ENCODE measurements at places on chromosomes 1 and 21.
A peak's percentile ranks its signal among the peaks of the same experiment; 100 is the strongest.

GRCh38 chr1:58805716-58806571 is 22.1 kb upstream of the JUN start:
- DNase-seq = no peak

DNA sequence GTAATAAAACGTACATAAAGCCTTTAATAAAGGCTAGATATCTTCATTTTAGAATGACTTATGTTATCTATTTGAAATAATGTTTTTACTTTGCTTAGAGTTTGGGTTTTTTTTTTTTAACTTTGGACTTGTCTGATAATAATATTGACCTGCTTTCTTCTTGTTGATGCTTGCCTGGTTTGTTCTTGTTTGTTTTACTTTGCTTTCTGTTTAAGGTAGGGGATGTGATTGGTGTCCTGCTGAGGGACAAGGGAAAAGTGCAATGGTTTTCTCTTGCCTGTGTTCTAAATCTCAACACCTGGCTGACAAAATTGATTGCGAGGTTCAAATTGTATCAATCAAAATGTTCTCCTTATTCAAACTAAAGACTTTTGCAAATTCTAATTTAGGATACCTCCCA is 2.2 kb upstream of the FH start:
- DNase-seq = no peak

DNA sequence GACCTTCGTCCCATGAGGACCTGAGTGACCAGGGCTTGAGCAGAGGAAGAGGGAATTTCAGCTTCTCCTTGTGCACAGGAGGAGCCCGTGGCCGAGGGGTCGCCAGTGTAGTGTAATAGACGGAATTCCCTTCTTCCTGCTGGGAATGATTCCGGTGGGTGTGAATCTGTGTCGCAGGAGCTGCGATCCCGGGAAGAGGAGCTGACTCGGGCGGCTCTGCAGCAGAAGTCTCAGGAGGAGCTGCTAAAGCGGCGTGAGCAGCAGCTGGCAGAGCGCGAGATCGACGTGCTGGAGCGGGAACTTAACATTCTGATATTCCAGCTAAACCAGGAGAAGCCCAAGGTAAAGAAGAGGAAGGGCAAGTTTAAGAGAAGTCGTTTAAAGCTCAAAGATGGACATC is 34.4 kb downstream of the MAP3K21 start:
- peak; percentile 1 for DNase-seq

GRCh38 chr1:87030740-87031690 is 116.6 kb downstream of the HS2ST1 start:
- no peak for DNase-seq

DNA sequence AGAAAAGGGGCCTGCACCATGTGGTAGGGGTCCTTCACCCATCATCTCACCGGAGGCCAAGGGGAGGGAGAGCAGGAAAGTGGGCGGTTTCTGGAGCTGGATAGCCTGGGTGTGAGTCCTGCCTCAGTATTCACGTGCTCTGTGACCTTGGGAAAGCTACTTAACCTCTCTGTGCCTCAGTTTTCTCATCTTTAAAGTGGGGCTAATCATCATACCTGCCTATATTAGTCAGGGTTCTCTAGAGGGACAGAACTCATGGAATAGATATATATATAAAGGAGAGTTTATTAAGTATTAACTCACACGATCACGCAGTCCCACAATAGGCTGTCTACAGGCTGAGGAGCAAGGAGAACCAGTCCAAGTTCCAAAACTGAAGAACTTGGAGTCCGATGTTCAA is 78.7 kb downstream of the FBXO2 start:
- no peak for DNase-seq

DNA sequence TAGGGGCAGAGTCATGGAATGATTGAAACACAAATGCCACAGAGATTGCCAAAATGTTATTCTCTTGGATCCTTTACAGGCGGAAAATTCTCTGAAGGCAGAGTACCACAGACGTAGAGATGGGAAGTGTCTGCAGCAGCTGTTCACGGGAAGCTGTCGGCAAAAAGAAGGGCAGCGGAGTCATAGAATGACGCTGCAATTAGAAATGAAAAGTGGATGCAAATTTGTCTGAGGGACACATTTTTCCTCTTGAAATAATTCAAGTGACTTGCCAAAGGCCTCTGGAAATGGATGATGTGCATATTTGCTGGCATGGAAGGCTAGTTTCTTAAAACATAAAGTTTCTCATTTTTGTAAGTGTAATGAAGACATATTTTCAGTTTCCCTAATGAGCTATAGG is 77.5 kb upstream of the PLD5 start:
- no peak for DNase-seq

GRCh38 chr1:220873868-220874655 is 5.2 kb upstream of the HLX start:
- DNase-seq = peak; percentile 63

- DNase-seq = no peak
Observed at GRCh38 chr1:58992643-58993042, 208.8 kb upstream of the JUN start.

GRCh38 chr1:25622531-25622930 is 5.9 kb downstream of the MAN1C1 start:
- no peak for DNase-seq

- no peak for DNase-seq
Observed at GRCh38 chr1:247115545-247115944, 11.4 kb upstream of the ZNF669 start.

GRCh38 chr1:36565576-36566501 is 83.1 kb upstream of the CSF3R start:
- DNase-seq = no peak

GRCh38 chr1:103441342-103441741 is 84.2 kb upstream of the RNPC3 start:
- no peak for DNase-seq

DNA sequence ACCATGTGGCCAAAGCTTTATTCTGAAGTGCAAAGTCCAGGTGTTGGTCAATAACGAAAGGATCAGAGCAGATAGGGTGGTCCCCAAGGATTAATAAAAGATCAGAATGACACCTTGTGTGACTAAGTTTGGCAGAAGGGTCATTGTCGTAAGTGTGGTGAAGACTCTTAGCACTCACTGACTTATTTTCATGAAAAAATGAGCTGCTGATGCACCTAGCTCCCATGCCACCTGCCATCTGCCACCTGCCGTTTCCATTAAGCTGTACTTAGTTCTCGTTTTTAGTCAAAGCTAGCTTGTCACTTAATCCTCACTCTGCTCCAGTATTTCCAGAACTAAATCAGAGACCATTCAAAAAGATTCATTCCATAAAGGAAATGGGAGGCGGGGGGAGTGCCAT is 112.6 kb downstream of the SEC16B start:
- DNase-seq = no peak

DNA sequence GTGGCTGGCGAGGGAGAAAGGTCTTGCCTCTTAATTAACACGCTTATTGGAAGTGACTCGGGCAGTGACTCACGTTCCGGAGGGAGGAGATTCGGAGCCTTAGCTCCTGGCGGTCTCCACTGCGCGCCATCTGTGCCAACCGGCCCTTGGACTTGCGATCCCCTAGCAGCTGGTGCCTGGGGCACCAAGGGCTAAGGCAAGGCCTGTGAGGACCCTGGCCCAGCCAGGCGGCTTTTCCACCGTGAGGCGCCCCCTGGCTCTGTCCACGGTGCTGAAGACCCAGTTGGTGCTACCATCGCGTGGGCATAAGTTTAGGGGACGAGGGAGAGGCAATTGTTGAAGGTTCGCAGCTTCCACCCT is 1.3 kb upstream of the SYT6 start:
- DNase-seq = peak; percentile 32

GRCh38 chr1:229027622-229028182 is 243.2 kb upstream of the RAB4A start:
- DNase-seq = no peak

DNA sequence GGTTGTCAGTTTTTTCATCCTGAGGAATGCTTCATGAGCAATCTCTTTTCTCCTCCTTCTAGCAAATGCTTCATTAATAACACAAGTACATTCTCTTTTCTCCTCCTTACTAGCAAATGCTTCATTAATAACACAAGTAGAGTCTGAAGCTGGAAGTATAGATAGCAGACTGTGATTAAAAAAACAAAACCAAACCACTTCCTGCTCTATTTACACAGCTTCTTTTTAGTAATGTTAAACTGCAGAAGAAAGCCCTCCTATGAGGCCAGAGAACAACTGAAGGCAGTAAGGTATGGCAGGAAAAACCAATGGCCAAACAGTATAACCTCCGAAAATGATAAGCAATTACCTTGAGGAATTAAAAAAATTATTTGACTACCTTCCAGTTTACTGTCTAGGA is 90.1 kb downstream of the ZSWIM5 start:
- DNase-seq = no peak

DNA sequence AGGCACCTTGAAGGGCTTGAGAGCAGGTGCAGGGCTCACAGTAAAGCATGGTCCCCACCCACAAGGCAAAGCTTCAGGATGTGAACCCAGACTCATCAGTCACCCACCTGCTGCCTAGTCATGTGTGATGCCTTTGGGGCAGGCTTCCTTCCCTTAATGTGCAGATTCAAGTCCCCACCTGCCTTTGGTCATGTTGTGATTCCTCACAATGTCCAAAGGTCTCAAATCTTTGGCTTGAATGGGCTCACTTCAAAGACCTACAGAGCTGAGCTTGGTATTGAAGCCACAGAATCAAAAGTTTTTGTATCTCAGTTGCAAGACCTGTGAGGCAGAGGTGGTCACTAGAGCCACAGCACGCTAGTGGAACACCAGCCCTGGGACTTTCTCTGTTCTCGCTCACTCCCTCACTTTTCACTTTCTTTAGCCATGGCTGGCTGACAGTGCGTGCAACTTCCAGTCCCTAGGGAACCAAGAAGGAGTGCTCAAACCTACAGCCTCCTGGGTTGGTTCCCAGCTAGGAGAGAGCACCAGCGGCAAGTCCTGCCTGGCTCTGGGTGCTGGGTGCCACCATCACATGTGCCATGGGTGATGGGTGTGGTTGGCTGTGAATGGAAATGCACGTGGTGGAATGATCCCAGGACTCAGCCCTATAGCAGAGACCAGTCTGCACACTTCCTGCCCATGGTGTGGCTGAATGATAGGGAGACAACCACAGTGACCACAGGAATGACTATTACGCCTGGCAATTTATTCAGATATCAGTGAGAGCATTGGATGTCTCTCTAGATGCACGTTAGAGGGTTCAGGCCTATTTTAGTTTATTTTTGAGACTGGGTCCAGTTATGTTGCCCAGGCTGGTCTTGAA is 26.4 kb upstream of the CLIC6 start:
- peak; percentile 49 for DNase-seq

DNA sequence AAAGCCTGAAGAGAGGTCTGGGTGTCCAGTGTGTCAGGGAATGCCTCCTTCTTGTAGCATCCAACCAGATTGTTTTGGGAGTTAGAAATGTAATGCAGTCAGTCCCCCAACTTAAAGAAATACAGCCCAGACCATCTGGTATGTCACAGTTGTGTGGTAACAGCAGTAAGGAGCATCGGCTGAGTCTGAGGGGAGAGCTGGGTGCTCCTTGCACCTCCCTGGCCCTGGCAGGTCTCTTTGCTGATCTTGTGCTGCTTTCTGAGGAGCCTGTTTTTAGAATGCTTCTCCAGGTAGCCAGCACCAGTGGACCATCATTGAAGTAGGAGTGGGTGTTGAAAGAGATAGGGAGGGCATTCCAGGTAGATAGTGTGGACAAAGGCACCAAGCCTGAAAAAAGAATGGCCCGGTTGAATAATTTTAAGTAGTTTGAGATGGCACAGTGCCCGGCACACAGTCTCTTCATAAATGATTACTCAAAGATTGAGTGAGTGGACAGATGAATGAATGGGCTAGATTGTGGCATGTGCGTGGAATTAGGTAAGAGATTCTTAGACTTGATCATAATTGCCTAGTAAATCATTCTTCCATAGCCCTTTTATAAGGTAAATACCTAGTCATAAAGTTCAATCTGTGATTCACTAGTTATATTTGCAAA is 46.5 kb downstream of the LAMC1 start:
- DNase-seq = no peak
